ENCODE measurements at places on chromosomes 2 and 18. TPM values are rescaled to one million over a fixed set of nuclear protein-coding genes. Genes with fewer than 3 reads are reported as not detected.

DNA sequence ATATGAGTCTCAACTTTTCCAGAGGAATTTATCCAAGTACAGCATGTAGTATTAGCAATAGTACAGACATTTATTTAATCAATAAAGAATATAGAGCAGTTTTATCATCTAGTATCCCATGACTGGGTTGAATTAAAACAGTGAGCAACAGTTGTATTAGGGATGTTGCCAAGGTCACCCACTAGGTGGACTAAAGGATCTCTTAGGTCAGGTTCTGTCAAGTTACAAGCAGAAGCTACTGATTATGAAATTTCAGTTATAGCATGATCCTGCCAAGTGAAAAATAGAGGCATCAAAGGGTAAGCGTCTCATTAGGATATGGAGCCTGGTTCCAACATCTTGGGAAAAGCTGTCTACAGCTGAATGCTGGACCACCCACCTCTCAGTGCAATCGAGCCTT lies 52.1 kb upstream of the LAPTM4A start:
- H3K27ac ChIP-seq: no peak overlapping the region
- DNase-seq: no peak
- H3K36me3 ChIP-seq: no peaks in the 10 kb centered on the region
- no peaks in the 10 kb centered on the region for H3K27me3 ChIP-seq

DNA sequence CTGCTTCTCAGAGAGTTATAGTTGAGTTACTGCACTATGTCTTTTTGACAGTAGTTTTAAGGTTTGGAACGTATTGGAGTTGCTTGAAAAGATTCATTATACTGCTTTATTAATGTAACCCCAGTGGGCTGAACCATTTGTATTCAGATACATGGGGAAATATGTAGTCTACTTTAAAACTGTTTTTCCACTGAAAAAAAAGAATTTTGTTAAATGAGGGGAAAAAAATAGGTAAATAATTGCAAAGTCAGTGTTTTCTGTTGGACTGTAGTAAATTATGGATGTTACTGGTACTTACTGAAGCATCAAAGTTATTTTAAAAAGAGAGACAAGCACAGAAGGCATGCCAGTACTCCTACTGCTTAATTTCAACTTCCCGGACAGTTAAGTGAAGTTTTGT lies 36.4 kb downstream of the ZC3H15 start:
- no peak for DNase-seq
- no peaks in the 10 kb centered on the region for H3K27me3 ChIP-seq
- H3K4me3 ChIP-seq: no peak overlapping the region
- peaks cover 18% of the 10 kb centered on the region for H3K4me1 ChIP-seq

REG1B gene
- total RNA-seq: not detected

- no peak for DNase-seq
- no peak overlapping the region for H3K27ac ChIP-seq
- no peak overlapping the region for H3K4me3 ChIP-seq
- H3K4me1 ChIP-seq: peaks cover 28% of the 10 kb centered on the region
Observed at GRCh38 chr18:76484749-76485387, 10.2 kb downstream of the ZNF516 start.

GRCh38 chr2:69893684-69894551 lies at the start of gene SNRNP27:
Gene SNRNP27, plus strand, starts transcription at chr2:69893956. Its CDS starts 29 bp downstream, at chr2:69893985.
- H3K4me3 ChIP-seq: peak within 1 kb of the TSS; percentile 97
- DNase-seq: no peak
- H3K4me1 ChIP-seq: peaks cover 36% of the 10 kb centered on the region
- peak within 1 kb of the TSS; percentile 98 for H3K27ac ChIP-seq

RAB6D gene
- total RNA-seq: not detected

DNA sequence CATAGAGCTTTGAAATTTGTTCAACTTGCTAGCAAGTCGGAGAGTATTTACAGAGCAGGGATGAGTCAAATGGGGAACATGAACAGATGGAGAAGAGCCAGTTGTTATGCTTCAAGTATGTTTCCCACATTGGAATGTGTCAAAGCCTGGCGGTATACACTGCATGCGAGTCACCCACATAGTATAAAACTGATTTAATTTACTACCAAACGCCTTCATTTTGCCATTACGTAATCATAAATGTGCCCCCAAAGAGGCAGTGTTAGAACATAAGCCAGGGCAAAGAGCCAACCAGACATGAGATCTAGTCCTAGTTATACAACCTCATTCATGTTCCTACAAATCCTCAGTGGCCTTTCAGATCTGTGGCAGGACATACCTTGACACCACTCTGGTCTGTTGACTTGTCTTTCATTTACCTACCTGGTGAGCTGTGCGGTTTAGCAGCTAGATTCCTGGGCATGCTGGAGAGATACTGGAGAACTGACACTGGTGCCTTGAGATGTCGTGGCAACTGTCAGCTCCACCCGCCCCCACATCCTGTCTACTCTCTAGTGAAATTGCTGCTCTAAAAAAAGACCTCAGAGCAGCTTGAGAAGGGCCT lies 21.7 kb upstream of the NRP2 start:
- peak overlapping the region; percentile 92 for H3K27ac ChIP-seq
- H3K4me1 ChIP-seq: peaks cover 32% of the 10 kb centered on the region
- no peak for DNase-seq

MALL gene
- 0.60 TPM for total RNA-seq

GRCh38 chr18:47287911-47288585 lies 36.6 kb upstream of the SKOR2 start:
- DNase-seq: no peak
- H3K4me3 ChIP-seq: no peak overlapping the region
- H3K27ac ChIP-seq: no peak overlapping the region
- H3K36me3 ChIP-seq: no peaks in the 10 kb centered on the region
- peaks cover 24% of the 10 kb centered on the region for H3K27me3 ChIP-seq

TEX44 gene
- total RNA-seq: not detected

DNA sequence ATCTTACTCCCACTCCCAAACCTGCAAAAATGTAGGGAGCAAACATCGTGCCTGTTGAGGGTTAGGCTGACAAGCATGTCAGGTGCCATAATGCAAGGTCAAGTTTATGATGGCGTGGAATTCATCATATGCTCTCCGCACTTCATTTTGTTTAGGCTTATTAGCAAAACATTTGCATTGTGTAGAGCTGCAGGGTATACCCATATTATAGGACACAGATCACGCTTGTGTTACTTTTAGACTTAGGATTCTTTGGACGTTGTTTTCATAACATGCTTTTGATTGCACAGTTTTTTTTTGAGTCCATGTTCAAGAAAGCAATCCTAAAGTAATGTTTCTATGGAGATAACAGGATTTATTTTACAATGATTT lies 22.9 kb downstream of the MBP start:
- DNase-seq: no peak
- no peak overlapping the region for H3K4me3 ChIP-seq
- no peak overlapping the region for H3K27ac ChIP-seq
- H3K27me3 ChIP-seq: no peaks in the 10 kb centered on the region

MYOM1 gene
- 1.5 TPM for total RNA-seq

FAM228A gene
- 0.31 TPM for total RNA-seq

XIRP2 gene
- not detected for total RNA-seq
